ENCODE measurements at places on chromosomes 7 and 10.

DNA sequence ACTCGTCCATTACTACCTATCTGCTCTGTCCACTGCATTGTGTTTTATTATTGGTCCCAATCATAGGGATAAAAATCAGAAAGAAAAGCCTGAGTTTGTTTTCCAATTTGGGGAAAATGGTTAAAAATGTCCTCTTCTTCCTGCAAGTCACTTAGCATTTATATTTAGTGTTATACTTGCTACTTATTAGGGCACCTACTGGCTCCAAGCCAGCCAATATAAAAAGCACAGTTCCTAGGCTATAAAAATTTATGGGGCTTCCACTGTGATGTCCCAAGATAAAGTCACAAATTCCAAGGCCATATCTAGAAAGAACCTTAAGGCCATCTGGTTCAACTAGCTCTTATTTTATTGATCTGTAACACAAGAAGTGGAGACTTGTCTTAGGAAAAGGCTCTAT, 3.2 kb downstream of the SLC35B4 start:
- no peak for DNase-seq

DNA sequence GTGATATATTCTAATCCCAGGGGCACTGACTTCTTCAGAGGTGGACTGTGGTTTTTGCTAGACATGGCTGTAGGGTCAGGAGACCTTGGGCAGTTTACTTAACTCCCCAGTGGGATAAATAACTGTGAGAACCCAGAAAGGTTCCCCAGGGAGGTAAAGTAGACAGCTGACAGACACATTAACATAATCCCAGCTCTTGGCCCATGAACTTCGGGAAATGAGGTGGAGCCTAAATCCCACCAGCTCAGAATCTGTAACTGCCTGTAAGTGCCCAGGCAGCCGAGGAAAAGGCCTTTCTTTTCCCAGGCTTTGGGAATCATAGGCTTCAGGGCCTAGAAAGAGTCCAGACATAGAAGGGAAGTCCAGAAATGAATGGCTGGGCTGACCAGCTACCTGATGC, 106.0 kb downstream of the LRRC18 start:
- no peak for DNase-seq

DNA sequence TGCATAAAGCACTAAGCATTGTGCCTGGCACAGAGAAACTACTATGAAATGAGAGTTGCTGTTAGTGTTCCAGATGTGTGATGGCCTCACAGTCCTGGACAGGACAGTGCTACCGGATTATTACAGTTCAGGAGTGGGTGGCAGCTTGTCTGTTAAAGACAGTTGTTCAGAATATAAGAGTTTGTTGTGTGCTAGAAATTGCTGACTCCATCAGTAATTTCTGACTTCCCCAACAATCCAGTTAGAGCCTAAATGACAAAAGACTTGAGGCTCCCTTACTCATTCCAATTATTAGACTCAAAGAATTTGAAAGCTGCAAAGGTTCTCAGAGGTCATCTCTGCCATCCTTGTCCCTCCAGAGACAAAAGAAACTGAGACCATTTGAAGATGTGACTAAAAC, 34.3 kb upstream of the DNAJB12 start:
- DNase-seq, result no peak

DNA sequence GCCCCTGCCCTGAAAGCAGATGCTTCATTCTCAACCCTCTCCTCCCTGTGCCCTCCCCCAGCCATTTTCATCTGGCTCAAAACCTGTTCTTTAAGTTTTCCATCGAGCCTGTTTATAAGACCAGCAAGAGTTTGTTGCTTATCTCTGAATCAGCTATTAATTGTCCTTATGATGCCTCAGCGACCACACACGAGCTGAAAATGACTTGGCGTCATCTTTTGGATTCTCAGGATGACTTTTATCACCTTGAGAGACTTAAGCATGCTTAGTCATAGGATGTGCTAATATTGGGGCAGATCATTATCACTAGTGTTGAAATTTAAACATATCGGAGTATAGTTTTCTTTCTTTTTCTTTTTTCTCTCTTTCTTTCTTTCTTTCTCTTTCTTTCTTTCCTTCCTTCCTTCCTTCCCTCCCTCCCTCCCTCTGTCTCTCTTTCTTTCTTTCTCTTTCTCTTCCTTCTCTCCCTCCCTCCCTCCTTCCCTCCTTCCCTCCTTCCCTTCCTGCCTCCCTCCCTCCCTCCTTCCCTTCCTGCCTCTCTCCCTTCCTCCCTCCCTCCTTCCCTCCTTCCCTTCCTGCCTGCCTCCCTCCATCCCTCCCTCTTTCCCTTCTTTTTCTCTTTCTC, 184.5 kb downstream of the PHTF2 start:
- DNase-seq, result no peak

DNA sequence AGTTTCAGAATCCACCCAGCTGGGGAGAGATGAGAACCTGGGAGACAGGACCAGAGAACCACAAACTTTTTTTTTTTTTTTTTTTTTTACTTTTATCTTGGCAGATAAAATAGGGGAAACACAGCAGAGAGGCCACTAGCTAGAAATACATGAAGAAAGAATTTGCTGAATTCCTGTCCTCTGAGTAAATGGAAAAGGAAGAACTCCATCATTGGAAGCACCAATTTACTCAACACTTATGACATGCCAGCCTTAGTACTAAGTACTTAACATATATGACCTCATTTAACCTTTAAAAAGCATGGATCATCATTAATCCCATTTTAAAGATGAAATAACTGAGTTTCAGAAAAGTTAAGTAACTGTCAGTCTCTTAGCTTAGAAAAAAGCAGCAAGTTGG, 343.0 kb upstream of the NPSR1 start:
- no peak for DNase-seq

DNA sequence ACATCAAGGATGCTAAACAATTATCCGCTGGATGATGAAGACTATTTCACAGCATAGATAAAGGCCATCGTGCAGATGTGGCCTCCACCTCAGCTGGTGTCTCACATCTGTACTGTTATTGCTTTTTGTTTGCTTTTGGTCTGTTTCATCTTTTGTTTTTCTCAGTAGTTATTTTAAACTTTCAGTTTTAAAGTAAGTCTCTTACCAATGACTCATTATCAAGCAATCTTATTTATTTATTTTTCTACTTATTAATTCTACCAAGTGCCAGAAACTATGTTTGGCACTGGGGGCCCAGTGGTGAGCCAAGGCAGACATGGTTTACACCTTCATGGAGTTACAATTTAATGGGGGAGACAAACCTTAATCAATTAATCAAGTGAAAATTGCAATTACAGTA, 250.9 kb upstream of the TMEM72 start:
- DNase-seq, result no peak

DNA sequence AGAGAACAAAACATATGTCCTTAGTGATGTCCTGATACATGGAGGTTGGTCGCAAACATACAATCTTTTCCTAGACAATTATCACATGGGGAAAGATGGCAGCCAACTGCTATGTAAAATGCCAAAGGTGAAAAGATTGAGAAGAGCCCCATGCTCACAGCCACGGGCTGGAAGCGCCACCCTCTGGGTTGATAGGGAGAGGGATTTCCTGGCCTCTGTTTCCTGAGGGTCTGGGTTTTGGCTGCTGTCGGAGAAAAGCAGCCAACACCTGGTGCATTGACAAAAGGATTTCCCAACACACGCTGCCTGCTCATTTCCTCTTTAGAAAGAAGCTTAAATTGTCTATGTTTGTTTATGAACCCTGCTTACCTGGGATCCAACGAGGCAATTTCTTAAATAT, 43.8 kb downstream of the ITIH5 start:
- DNase-seq, result no peak

- DNase-seq, result no peak
These were observed 76.7 kb downstream of the CHN2 start for GRCh38 chr7:29271319-29271658.

GRCh38 chr7:2495418-2496299, 19.5 kb upstream of the GRIFIN start:
- no peak for DNase-seq

GRCh38 chr10:63889803-63890202, 368.6 kb downstream of the REEP3 start:
- DNase-seq, result no peak

DNA sequence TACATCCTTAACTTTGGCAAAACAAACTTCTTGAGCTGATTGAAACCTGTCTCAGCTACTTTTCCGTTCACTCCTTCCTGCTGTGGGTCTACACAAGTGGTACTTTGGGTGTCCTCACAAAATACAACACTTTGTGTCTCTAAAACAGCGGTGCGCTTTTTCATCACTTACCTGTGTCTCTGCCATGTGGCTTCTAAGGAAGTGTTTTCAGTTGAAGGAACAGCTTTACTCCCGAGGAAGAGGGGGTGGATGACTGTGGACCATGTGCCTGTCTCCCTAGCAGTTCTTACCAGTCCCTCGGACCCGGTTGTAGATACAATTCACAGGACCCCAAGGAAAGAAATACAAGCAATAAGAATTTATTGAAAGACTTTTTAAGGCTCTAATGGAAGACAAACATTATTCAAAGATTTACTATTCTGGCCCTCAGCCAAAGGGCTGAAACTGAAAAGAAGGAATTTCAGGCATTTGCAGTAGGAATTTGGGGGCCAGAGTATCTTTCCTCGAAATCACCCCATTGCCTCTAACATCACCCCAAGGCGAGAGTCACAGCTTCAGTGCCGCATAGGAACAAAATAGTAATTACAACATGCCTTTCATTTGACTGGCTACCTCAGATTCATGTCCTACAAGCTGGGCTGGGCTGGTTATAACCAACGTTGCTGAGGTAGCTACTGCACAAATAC, 246.3 kb downstream of the ACTR3B start:
- no peak for DNase-seq

- no peak for DNase-seq
These were observed 277.4 kb downstream of the FZD1 start for GRCh38 chr7:91541641-91542040.

DNA sequence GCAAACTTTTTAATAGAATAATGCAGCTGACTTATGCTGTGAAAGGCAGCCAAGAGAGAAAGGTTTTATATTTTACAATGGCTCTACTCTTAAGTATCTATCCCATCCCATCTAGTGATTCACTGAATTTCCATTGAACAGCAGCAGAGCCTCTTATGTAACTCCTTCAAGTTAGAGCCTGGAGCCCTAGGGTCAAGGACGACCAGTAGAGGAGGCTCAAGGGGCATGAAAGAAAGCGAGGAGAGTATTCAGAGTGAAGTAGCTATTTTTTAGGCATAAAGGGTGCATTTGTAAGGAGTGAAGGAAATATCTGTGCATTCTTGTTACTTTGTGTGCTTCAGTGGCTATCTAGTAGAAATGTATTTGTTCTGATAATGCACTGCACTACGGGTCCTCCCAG, 180.2 kb upstream of the TPK1 start:
- DNase-seq, result no peak

DNA sequence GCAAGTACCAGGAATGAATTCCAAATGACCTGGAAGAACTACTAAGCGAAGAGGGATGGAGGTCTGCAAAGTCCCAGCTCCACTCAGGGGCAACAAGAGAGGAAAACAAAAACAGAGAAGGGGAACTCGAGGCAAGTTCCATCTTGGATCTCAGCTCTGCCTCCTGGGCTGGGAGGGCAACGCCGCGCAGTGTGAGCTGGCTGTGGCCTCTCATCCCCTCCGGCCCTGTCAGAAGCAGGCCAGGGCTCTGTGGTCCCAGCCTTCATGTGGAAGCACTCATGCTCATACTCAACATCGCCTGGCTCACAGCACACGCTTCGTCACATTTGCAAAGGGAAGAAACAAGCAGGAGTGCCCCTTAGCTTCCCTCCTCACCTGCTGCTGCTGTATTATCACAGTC, 627.9 kb upstream of the MGMT start:
- no peak for DNase-seq

DNA sequence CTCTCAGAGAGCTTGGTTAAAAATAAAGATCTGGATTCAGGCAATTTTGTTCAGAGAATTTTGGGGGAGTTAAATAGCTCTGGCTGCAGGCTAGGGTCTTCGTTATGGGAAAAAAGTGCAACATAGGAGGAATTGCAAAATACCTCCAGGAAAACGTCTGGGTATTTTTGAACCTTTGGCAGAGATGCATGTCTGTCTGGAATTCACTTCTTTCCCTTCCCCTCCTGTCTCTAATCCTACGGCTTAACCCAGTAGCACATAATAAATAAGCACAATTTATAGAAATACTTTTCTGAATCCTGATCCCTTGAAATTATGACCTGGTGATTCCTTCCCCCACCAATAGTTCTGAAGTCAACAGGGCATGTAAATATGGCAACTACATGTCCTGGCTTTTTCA, 19.3 kb upstream of the NUP205 start:
- no peak for DNase-seq

- no peak for DNase-seq
These were observed 18.3 kb downstream of the MMS19 start for GRCh38 chr10:97479939-97480338.

- DNase-seq, result no peak
These were observed 8.4 kb downstream of the RAB18 start for GRCh38 chr10:27512548-27512947.

- DNase-seq, result no peak
These were observed 28.8 kb upstream of the PRTFDC1 start for GRCh38 chr10:24981161-24981710.

GRCh38 chr7:4604456-4604940, 77.6 kb upstream of the FOXK1 start:
- no peak for DNase-seq

DNA sequence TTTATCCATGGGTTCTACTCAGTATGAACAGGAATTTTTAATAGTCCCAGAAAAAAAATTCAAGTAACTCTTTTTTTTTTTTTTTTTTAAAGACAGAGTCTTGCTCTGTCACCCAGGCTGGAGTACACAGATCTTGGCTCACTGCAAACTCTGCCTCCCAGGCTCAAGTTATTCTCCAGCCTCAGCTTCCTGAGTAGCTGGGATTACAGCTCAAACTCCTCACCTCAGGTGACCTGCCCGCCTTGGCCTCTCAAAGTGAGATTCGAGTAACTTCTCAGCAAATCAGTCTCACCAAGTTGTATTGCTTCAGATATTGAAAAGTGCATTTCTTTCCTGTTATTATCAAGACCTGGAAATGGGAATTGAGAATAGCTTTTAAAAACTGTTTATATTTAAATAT, 281.2 kb upstream of the MINDY3 start:
- no peak for DNase-seq

GRCh38 chr10:27099916-27100812, at the start of gene ANKRD26:
ANKRD26 (minus strand) TSS chr10:27100494; CDS start chr10:27100326, 168 bp downstream.
- DNase-seq, result peak; percentile 99

GRCh38 chr10:78752708-78753107, 316.1 kb upstream of the ZMIZ1 start:
- DNase-seq, result no peak

GRCh38 chr10:87640043-87640442, 19.6 kb upstream of the PAPSS2 start:
- DNase-seq, result no peak
